ENCODE measurements at places on chromosomes 5 and 9. TPM values are rescaled to one million over a fixed set of nuclear protein-coding genes. Genes with fewer than 3 reads are reported as not detected.

DNA sequence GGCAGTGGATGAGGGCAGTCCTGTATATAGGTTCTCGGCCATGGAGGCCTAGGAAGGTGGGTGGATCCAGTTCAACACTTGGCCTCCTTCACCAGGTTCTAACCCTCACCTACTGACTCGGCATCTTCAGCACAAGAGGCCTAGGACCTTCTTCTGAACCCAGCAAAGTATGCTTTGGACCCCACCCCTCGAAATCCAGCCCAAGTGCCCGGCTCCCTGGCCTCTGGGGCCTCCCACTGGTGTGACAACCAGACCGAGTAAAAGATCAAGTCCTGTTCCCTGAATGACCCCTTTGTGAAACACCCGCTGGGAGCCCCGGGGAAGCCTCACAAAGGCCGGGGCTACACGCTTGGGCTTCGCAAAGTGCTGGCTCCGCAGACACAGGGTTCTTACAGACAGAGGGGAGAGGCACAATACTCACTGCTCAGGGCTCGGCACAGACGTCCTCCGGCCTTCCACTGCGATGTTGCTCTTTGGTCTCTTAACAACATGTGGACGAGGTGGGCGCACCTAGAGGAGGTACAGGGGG lies 47.0 kb downstream of the CRB2 start:
- H3K27ac ChIP-seq = no peak overlapping the region
- DNase-seq = no peak
- H3K4me3 ChIP-seq = no peak overlapping the region
- no peaks in the 10 kb centered on the region for H3K4me1 ChIP-seq
- no peaks in the 10 kb centered on the region for H3K36me3 ChIP-seq

- no peaks in the 10 kb centered on the region for H3K4me1 ChIP-seq
- H3K36me3 ChIP-seq = no peaks in the 10 kb centered on the region
- DNase-seq = no peak
- H3K27ac ChIP-seq = no peak overlapping the region
- H3K4me3 ChIP-seq = no peak overlapping the region
Measured at GRCh38 chr5:174581479-174581878, 142.9 kb upstream of the MSX2 start.

GRCh38 chr5:98585661-98586310 lies 187.7 kb upstream of the RGMB start:
- H3K36me3 ChIP-seq = no peaks in the 10 kb centered on the region
- no peaks in the 10 kb centered on the region for H3K27me3 ChIP-seq
- H3K4me3 ChIP-seq = no peak overlapping the region
- DNase-seq = no peak
- H3K27ac ChIP-seq = no peak overlapping the region

GALT gene
- 48.7 TPM for total RNA-seq

Data from thyroid gland (tissue), 4 donors.